ENCODE measurements at places on chromosomes 16 and 17.

DNA sequence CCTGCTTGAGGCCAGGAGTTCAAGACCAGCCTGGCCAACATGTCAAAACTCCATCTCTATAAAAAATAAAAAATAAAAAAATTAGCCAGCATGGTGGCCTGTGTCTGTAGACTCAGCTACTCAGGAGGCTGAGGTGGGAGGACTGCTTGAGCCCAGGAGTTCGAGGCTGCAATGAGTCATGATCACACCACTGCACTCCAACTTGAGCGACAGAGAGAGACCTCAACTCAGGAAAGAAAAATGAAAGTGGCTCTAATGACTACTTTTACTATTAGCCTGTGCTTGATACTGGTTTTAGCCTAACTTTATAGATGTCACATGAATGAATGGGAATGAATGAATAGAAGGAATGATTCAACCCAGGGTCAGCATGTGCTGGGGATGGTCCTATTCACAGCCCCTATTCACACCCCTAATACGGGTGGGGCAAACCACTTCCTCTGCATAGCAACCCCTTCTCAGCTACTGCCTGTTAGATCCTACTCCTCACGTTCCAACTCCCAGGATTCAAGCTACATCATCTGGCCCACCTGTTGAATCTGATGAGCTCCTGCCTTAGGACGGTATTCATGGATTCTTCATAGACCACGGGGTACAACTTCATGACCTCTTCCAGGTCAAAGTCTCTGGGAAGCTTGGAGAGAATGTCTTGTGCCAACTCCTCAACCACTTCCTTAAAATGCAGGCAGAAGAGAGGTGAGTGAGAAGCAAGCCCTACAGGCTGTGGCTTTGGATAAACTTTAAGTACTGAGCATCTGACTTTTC is 40.5 kb downstream of the LYRM1 start:
- DNase-seq, result no peak

GRCh38 chr17:55845385-55845784 is 94.5 kb downstream of the PCTP start:
- no peak for DNase-seq

GRCh38 chr16:89023621-89024511 is 46.9 kb upstream of the CBFA2T3 start:
- no peak for DNase-seq

- no peak for DNase-seq
These were observed 10.8 kb upstream of the USP31 start for GRCh38 chr16:23160082-23160481.

GRCh38 chr17:80513892-80514291 is 30.7 kb upstream of the RPTOR start:
- no peak for DNase-seq

DNA sequence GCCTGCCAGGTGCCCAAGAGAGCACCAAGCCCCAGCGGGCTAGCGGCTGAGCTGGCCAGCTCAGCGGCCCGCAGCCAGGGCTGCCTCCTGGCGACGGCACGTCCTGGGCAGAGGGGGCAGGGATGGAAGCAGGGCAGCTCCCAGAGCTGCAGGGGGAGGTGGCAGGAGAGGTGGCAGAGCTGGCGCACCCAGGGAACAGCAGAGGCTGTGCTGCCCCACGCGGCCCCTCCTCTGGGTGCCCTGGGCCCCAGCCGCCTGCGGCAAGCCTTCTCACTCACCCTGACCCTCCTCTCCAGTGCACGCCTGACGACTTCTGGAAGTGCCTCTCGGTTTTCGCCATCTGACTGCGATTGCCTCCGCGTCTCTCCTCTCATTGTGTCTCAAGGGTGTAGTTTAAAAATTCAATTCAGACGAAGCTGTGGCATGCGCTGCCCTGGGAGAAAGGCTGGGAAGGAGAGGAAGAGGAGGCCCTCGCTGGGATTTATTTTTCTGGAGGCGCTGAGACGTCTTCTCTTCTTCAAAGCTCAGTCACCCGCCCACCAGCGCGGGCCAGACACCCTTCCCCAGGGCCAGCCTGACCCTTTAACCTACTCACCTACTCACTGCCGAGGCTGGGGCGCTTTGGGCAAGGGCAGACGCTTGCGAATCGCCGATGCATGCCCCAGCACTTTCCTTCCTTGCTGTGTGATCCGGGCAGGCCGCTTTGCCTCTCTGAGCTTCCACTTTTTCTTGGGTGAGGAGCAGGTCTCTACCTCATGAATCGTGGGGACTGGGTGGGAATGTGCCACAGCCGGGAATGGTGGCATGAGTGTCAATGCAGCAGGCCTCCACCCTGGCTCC is 24.9 kb downstream of the GSE1 start:
- peak; percentile 38 for DNase-seq

DNA sequence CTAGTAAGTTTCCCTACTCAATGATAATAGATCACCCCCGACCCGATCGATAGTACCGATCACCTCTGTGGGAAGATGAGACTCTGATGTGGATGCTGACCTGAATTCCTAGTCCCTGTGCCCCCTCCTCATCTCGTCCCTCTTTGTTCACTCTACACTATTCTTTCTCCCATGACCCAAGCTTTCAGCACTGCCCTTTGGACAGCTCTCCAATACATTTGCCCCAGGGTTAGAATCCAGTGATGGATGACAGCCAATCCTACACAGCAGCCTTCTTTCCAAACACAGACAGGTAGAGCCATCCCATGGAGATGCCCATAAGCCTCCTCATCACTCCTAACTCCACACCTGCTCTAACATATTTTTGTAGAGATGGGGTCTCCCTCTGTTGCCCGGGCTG is 141.1 kb downstream of the GSG1L start:
- DNase-seq, result no peak

DNA sequence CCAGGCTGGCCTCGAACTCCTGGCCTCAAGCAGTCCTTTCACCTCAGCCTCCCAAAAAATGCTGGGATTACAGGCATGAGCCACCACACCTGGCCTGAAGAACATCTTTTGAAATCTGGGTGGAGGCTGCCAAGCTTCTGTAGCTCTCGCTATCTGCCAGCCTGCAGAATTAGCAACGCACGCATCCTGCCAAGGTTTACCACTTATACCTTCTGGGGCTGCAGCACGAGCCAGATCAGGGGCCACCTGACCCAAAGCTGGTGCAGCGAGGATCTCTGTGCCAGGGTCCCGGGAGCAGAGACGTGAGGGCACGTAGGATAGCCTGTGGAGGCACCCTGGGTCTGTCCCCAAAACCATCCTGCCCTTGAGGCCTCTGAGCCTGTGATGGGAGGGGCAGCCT is 22.2 kb downstream of the SLC38A8 start:
- DNase-seq, result no peak

GRCh38 chr16:64089697-64090096 is 1032.2 kb downstream of the CDH11 start:
- no peak for DNase-seq
